Lung (tissue), 17 donors: ENCODE measurements at places on chromosomes 1 and 21. TPM values are rescaled to one million over a fixed set of nuclear protein-coding genes. Genes with fewer than 3 reads are reported as not detected.

Gene SLC1A7
- total RNA-seq: 0.14 TPM

- H3K4me3 ChIP-seq: no peak overlapping the region
- H3K27me3 ChIP-seq: peaks cover 13% of the 10 kb centered on the region
Observed at GRCh38 chr1:18100491-18101063, 7.0 kb upstream of the IGSF21 start.

Gene HES3
- total RNA-seq: not detected

Gene FBXO2
- total RNA-seq: 0.20 TPM
